ENCODE measurements at places on chromosomes 3 and 15.

DNA sequence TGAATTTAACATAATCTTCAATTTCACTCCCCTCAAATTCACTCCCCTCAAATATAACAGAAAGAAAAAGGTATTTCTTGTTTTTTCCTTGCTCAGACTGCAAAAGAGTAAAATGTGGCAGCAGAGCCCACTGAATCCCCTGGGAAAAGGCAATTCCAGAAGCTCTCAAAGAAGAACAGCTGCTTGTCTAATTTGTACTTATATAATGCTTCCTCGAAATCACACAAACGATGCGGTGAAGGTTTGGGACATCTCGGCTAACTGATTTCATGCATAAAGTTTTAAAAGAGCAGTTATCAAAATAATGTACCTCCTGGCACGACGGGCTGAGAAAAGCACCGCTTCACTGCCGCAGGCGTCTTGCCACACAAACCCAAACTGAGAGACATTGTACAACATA lies 10.7 kb downstream of the BDH1 start:
- no peak for DNase-seq

- no peak for DNase-seq
These were observed 95.9 kb upstream of the UNC13C start for GRCh38 chr15:53882311-53882710.

- no peak for DNase-seq
These were observed 65.3 kb downstream of the CLASP2 start for GRCh38 chr3:33652736-33653135.

GRCh38 chr3:177482048-177482691 lies 284.9 kb upstream of the TBL1XR1 start:
- DNase-seq = no peak

DNA sequence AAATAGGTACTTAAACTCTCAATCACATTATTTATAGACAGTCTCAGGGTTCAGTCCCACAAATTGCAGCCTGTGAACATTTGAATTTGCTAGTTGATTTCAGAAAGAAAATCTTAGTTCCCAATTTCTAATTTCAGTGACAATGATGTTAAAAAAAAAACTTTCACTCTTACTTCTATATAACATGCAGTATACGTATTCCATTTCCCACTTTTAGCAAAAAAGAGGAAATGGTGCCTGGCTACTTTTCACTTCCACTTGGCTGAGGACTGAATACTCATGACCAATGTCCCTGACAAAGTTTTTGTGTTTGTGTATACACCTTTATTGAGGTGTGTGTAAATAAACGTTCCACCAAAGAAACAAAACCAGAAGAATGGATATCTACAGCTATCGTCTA lies 32.1 kb upstream of the XCR1 start:
- DNase-seq = no peak

GRCh38 chr3:117898722-117899522 lies 1135.7 kb downstream of the IGSF11 start:
- DNase-seq = no peak

DNA sequence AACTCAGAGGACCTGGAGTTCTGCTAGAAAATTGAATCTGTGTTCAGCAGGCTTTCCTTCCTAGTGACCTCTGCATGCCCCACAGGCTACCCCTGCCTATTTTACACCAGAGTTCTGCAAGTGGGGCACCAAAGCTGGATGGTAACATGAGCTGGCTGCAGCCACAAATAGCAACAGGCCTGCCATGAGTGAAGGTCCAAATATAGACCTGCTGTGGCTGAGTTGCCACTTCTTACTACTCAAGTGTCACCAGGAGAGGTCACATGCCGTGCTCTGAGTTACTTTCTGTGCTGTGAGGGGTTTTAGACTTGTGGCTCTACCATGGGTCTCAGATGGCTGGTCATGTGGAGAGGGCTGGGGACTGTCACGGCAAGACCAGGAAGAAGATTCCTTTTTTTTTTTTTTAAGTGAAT lies at the start of gene FSD2:
Gene FSD2, minus strand, starts transcription at position 76 of the 413 bp plus-strand sequence. CDS start 18,679 bp downstream, outside the sequence.
- no peak for DNase-seq

- DNase-seq = no peak
These were observed 13.0 kb downstream of the ZFAND6 start for GRCh38 chr15:80072285-80072994.

DNA sequence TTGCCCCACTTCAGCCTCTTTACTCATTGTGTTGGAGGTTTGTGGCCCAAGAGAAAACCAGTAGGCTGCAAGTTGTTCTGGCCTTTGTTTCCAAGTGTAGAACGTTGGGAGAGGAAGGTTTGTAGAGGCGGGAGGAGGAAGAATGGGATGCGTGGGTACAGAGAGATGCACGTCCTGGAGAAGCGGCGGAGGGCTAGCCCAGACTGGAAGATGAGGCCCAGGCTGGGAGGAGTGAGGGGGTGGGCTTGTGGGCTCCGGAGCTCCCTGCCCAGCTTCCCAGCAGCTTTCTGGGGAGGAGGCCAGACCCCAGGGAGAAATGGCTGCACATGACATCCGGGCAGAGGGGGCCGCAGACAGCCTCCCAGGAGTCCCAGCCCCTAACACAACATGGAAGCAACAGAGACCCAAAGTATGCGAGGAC lies 5.3 kb downstream of the PLA2G4F start:
- no peak for DNase-seq

GRCh38 chr3:152219216-152219615 lies 49.5 kb upstream of the MBNL1 start:
- DNase-seq = no peak

DNA sequence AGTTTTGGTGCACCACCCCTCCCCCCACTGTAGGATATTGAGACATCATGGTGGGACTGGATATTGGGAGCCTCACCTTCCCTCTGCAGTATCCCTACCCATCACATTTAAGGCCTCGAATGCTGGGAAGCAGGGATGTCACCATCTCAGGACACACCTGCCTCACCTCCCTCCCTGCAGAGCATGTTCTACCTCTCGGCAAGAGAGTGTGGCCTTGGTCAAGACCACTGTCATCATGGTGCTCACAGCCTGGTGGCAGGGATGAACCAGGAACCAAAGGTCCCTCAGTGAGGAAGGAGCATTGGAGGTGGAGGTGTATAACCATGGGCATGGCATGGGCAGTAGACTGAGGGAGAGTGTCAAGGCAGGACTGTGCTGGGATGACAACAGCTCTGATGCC lies 104.8 kb downstream of the CORO2B start:
- DNase-seq = no peak

DNA sequence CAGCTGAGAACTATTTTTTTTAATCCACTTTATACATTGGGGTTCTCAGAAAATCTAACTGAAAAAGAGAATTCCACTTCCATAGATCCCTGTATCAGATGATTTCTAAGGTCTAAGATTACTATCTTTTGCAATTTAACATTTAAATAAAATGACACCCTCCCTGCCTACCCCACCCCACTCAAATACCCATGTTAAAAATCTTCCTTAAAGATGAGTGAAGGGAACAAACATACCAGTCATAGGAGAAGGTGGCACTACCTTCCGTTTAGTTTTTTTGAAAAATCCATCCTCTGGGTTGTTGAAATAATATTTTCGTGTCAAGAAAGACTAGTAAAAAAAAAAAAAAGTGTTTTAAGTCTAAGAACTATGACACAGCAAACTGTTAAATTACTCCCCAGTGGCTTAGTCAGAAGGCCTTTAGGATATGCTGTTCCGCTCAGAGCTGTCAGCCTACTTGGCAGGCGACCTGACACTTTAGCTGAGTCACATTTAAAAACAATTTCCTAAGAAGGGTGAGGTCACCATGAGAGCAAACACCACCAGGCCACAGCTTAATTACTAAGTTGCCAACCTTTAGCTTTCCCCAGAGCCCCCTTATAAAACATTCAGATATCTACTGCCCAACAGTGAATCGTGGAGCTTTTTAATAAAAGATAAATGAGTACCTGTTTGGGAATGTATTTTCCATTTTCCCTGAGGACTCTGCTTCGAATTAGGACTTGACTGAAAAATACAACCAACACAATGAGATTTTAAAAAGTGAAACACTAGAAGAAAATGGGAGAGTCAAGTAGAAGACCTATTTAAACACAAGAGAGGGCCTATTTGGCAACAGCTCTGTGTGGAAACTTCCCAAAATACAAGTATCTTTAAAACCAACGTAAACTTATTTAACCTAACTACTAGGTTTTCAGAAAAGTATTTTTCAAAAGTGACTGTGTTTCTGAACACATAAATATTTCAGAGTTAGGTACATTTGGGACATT lies 9.6 kb downstream of the EMC3 start:
- no peak for DNase-seq

GRCh38 chr3:108062051-108062450 lies 28.8 kb downstream of the CD47 start:
- DNase-seq = no peak

GRCh38 chr15:69038508-69038907 lies 24.0 kb downstream of the NOX5 start:
- no peak for DNase-seq

- DNase-seq = no peak
These were observed 80.1 kb downstream of the DNAH12 start for GRCh38 chr3:57464011-57464410.

GRCh38 chr3:34298653-34299052 lies 500.2 kb downstream of the PDCD6IP start:
- no peak for DNase-seq

- DNase-seq = no peak
These were observed 14.7 kb downstream of the ANKUB1 start for GRCh38 chr3:149777414-149778214.

DNA sequence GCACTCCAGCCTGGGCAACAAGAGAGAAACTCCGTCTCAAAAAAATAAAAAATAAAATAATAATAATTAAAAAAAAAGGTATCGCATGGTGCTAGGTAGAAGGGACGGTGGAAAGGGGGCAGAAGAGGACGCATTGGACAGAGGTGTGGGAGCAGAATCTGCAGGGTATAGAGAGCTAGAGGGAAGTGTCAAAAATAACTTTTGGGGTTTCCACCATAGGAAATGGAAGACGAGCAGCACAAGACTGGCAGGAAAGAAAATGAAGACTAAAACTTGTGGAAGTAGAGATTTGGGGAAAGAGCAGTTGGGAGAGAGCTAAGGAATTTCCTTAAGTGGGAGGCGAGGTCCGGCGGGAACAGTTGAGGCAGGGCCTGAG lies 585 bp upstream of the MKRN2 start:
- no peak for DNase-seq

DNA sequence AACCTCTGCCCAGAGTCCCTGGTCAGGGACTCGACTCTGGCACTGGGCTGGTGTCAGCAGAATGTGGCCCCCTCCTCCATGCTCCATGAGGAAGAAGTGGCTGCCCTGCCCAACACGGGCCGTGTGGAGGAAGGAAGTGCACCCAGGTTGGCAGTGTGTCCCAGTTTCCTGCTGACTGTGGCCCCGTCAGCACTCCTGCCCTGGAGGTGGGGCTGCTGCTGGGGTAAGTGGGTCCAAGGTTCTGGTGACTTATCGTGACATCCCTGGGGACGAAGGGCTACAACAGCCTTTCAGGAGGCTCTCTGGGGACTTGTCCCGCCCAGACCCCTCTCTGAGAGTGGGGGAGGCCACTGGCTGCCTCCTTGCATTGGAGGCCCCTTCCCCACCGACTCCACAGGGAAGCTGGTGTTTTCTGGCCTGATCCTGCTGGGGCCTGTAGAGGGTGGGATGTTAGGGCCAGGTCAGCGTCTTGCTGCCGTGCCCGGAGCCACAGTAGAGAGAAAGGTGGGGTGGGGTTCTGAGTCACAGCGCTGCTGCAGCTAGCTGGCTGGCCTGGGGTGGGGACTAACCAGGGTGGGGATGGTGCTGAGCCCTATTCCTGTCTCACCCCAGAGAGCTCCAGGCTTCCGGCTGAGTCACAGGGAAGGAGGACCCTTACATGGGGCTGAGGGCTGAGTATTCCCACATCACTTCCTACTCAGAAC lies 10.5 kb downstream of the SEMA4B start:
- no peak for DNase-seq

- no peak for DNase-seq
These were observed 149.4 kb downstream of the WNT5A start for GRCh38 chr3:55337641-55338180.

DNA sequence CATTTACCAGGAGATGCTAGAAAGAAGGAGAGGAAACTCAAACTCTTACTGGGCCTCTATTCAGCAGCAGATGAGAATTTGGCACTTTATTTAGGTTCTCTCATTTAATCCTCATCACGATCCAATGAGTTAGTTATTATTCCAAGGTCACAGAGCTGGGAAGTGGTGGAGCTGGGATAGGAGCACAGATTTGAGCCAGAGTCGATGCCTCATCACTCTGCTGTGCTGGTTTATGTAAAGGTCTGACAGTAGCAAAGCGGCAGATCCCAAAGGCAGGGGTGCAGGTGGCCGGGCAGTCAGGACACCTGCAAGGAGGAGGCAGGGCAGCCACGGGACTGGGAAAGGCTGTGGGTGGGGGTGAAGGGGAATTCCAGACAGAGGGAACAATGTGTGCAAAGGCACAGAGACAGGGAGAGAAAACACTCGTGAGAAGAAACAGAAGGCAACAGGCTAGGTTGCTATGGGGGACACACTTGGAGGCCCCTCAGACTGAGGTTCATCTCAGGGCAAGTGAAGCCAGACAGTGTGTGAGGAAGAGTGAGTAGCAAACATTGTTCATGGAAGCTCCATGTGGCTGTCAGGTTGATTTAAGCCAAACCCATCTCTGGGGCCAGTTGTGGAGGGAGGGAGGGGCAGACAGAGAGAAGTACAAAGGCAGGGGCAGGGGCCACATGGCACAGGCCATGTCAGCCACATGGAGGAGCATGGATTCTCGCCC lies 26.8 kb downstream of the RAB6B start:
- DNase-seq = no peak

DNA sequence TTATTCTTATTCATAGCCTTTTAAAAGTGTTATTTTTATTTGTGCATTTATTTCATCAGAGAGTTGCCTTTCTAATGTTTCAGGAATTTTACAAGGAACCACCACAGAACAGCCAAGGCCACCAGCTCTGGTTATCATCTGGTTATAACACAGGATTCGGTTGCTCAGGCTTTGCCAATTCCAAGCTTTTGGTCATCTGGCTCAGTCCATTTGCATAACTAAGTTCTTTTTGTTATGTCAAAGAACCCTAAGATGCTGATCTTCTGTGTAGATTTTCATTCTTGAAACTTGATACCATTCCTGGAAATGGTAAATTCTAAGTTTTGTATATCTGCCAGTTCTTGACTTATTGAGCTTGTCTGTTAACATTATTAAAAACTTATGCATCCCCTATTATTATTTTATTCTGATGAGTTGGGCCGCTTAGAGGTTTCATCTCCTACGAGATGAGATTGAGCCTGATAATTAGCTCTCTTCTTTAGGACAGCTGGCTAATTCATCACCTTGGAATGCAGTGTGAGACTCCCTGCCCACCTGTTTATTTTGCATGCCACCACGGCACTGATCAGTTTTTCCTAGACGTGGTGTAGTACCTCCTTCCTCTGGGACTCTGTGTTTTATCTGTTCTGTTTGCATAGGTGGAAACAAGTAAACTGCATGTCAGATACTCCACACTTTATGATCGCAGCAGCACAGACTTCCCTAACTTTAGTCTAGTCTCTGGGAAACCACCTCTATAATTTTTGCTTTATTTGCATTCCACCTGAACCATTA lies 264.8 kb downstream of the SLCO3A1 start:
- no peak for DNase-seq

Measured in activated naive CD4-positive, alpha-beta T cell (primary cell).